ENCODE measurements at places on chromosomes 7 and 10.

DNA sequence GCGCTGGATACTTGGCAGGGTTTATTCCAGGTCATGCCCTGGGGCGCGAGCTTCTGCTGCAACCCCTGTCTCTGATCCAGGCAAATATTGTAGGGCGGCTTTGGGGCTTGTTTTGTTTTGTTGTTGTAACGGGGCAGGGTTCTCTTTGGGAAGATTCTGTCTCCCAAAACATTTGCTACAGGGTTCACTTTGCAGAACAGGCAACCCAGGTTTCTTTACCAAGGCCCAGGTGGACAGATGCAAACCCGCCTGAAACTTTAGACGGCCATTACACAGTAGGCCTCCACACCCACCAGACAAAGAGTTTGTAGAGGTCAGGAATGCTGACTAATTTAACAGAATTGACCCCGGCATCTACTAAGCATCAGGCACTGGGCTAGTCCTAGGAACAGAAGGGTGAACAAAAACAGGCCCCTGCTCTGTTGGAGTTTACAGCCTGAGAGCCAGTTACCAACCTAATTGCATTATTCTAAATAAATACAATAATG lies 567 bp upstream of the CDCA7L start:
- no peak for DNase-seq

- DNase-seq = no peak
These were observed 21.5 kb downstream of the DNAJC9 start for GRCh38 chr10:73225518-73225917.

DNA sequence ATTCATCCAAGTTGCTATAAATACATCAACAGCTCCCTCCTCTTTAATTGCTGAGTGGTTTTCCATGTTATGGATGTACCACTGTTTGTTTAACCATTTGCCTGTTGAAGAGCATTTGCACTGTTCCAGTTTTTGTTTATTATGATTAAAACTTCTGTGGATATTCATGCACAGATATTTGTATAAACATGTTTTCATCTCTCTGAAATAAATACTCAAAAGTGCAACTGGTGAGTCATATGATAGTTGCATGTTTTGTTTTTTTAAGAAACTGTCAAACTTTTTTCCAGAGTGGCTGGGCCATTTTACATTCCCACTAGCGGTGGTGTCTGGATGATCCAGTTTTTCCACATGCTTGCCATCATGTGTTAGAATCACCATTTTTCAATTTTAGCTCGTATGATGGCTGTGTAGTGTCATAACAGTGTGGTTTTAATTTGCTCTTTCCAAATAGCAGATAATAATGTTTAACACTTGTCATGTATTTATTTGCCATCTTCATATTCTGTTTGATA lies 33.6 kb downstream of the MEOX2 start:
- no peak for DNase-seq

- no peak for DNase-seq
These were observed 65.2 kb downstream of the GBF1 start for GRCh38 chr10:102310361-102311024.

DNA sequence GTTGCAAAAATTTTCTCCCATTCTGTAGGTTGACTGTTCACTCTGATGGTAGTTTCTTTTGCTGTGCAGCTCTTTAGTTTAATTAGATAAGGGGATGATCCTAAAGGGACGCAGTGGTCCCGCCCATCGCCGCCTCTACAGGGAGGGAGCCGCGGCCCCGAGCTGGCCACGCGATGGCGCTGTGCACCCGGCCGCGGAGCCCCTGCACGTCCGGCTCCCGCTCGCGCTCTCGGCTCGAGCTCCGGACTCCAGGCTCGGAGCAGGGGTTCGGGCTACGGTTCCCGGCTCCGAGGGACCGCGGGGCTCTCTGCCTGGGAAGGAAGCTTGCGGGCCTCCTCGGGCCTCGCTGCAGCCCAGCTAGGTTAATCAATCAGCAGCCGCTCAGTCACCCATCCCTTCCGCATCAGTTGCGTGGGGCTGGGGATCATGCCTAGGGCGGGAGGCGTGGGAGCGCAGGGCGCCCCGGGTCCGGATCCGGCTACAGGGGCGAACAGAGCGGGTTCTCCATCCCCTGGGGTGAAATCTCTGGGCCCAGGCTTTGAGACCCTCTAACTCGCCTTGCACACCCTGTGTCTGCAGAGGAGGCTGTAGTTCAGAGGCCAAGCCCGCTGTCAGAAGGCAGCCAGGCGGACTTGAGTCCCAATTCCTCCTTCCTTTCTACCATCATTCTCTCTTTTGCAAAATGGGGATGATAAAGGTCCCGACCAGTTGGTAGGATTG lies 97.9 kb downstream of the WDR11 start:
- no peak for DNase-seq

DNA sequence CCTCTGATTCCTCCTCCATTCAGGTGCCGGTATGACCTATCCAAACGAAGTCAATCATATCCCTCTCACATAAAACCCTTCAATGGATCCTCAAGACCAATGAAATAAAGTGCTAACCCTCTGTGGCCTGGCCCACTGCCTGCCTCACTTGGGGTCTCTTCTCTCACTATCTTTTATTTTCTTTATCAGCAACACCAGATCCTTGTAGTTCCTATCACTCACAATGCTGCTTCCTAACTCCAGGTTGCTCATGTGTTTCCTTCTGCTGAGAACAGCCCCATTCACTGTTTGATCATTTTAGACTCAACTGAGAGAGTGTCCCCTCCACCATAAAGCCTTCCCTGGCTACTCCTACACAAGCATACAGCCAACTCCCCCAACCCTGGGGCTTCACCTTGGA lies 180.6 kb downstream of the DOCK4 start:
- DNase-seq = no peak

DNA sequence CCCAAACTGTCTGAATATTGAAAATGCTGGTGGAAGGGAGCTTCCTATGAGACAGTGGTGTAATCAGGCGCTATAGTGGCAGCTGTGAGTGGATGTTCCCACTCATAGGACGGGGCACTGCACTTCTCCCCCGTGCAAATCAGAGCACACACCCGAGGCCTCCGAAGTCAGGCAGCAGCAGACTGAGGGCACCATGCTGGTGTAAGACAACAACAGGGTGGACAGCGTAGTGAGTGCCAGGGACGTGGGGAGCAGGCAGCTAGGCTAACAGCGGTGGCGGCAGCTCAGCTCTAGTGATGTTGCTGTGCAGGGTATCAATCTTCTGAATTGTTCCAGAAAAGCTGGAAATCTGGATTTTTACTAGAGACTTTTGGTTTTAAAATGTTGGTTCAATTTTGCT lies 19.2 kb downstream of the C10orf53 start:
- DNase-seq = no peak
